Transverse colon (tissue), 4 donors: ENCODE measurements at places on chromosomes 11 and 22.

- no peak for DNase-seq
Measured at GRCh38 chr11:115871161-115871760, 367.0 kb upstream of the CADM1 start.

GRCh38 chr22:48883211-48883960, 944.3 kb downstream of the BRD1 start:
- no peak for DNase-seq

DNA sequence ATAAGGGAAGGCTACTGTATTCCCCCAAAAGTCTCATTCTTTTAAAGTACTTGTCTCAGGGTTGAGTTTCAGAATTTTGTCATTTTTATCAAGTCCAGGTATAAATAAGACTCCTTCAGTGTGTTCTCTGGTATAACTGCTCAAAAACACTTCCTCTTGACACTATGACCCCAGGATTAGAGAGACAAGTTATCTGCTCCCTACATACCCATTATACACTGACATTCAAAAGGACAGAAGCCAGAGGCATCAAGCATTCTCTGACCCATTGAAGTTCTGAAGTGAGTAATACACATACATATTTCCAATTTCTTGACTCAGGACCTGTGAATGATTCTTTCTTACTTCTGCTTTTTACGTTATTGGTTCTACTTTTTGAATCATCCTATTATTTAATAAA, 447.8 kb upstream of the CNTN5 start:
- no peak for DNase-seq

DNA sequence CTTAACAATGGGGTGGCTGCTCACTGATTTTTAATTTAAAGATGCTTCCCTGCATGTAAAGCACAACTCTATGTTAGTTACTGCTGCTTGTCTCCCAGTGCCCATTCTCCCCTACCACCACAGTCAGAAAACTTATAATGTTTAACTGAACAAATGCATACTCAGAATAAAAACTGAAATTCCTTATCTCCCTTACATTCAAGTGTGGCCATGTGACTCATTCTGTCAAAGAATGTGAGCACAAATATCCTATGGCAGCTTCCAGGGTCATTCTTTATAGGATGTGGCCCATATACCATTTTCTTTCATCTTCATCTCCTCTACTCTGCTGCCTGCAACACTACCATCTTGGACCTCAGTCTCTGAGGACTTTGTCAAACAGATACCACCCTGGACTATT, 374.8 kb downstream of the DYNC2H1 start:
- DNase-seq: no peak

- no peak for DNase-seq
Measured at GRCh38 chr11:102426000-102426399, 26.6 kb downstream of the TMEM123 start.

DNA sequence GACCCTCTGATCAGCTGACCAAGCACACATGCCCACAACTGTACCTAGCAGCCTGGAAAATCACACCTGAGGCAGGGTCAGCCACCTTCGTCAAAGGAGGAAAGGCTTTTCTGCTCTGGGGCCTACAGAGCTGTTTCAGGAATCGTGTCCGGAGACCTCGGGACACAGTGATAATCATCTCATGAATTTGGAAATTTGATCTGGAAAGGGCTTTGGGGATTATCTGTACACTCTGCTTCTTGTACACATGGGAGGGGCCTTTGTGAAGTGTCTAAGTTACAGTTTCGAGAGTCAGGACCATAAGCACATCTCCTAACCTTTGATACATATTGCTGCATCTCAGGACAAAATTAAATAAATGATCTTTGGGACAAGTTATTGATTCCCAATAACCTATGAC, 1421.2 kb upstream of the TENM4 start:
- DNase-seq: no peak

- no peak for DNase-seq
Measured at GRCh38 chr11:59801981-59802638, 8.5 kb downstream of the MRPL16 start.

- DNase-seq: no peak
Measured at GRCh38 chr11:15591112-15591537, 476.4 kb downstream of the INSC start.

GRCh38 chr22:38038426-38038825, 18.8 kb upstream of the PICK1 start:
- no peak for DNase-seq

DNA sequence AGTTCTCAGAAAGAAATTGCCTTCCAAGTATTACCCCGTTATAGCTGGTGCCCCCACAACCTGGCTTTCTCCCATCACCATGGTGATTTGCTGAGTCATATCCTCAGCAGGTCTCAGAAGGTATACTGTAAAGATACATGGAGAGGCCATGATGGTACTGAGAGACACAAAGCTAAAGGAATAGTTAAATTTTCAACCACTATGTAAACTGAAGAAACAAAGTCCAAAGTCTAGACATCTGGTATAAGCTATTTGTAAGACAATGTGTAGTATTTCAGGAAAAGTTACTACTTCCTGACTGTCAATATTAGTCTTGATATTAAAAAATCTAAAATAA, 377.1 kb downstream of the DCDC1 start:
- no peak for DNase-seq

DNA sequence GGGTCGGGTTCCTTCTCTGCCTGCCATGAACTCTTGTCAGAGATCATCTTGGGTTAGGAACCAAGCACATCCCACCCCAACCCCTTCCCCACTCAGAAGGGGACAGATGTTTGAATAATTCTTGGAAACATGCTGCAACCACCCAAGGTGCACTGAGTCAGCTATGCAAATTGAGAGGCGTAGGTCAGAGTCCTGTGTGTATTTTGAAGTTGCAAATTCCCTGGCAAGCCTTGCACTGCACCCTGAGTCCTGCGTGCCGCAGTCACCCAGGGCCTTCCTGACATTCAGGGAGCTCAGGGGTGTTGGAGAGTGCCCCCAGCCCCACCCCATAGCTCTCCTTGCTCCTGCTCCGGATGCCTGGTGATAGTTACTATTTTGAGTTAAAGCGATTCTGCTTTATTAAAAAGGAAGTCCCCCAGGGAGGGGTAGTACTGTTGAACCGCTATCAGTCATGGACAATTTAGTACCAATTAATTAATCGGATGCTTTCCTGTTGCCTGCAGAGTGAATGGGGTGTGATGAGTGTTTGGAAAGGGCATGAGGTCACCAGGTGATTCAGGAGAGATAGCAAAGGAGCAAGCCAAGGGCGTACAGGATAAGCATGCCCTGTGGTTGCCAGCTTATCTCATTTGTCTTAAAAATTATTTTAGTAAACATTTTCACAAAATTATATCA, 123.7 kb downstream of the GRIK4 start:
- no peak for DNase-seq

GRCh38 chr11:92347454-92347853, 122.8 kb downstream of the FAT3 start:
- DNase-seq: no peak

- DNase-seq: peak; percentile 67
Measured at GRCh38 chr11:8604078-8604723, 10.2 kb upstream of the STK33 start.

DNA sequence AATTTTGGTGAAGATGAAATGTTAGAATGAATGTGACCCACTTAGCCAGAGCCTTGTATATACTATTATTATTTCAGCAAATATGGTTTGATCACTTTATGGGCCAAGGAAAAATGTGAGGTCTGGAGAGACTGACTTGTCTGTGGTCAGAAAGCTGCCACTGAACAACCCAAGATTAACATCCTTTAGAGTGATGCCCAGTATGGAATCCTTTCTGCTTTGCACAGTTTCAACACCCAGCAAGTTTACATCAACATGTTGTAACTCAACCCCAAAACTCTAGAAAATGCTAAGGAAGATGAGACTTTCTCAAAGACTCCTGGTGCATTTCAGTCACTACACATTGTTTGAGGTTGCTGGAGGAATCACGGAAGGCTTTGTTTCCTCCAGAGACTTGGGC, 107.7 kb downstream of the SNX19 start:
- DNase-seq: no peak

DNA sequence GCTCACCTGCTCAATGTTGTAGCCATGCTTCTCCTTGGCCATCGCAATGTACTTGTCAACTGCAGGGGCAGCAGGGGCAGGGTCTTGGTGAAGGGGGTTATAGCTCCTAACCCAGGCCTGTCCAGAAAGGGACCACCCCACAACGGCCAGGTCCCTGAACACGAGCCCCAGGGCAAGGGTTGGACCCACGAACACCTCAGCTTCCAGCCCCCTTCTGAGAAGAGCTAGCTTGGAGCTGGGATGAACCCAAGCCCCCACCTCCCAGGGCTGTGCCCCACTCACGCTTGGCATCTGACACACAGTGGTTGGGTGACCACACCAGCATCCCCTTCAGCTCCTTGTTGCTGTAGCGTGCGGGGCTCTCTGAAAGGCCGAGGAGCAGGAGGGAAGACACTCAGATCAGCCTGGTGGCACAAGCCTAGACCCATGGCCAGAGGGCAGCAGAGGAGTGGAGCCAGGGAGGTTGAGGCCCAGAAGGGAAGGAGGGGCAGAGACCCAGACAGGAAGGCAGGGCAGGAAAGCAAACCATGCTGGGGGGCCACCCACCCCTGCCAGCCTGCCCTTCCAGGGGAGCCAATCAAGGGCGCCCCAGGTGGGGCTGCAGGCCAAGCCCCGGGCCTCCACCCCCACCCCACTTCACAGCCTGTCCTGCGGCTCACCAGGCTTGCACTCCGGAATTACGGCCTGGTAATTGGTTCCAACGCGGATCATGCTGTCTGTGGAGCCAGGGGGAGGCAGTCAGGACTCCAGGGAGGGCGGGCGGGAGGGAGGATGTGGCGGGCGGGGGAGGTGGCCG, 1.9 kb downstream of the RCOR2 start:
- no peak for DNase-seq

DNA sequence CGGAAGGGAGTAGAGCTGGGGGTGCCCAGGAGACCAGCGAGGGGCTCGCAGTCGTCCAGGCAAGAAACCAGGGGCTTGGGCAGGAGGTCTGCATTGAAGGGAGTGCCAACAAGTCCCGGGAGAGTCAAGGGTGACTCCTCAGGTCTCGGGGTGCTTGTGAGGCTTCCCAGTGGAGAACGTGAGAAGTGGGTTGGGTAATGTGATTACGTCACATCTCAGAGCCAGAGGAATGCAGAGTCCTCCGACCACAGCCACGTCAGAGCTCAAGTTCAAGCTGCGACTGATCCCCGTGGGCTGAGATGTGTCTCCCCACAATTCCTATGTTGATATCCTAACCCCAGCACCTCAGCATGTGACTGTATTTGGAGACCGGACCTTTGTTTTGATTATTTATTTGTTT, 89.7 kb upstream of the SHANK2 start:
- no peak for DNase-seq

- peak; percentile 15 for DNase-seq
Measured at GRCh38 chr11:8959546-8960166, 4.6 kb downstream of the TMEM9B start.

DNA sequence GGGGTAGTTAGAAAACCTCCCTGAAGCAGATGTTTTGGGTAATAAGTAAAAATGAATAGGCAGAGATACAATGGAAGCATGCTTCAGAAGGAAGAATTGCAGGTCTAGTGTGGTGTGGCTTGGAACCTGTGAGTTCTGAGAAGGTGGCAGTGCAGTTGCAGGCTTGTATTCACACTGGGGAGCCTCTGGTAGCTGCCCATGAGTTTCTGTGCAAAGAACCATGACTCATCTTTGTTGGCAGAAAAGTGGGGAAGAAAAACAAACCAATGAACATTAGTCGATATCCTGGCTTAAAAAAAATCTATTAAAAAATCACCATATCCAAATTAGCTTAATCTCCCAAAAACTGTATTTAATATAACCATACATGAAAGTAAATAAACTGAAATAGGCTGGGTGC, 232.6 kb downstream of the FAT3 start:
- no peak for DNase-seq

DNA sequence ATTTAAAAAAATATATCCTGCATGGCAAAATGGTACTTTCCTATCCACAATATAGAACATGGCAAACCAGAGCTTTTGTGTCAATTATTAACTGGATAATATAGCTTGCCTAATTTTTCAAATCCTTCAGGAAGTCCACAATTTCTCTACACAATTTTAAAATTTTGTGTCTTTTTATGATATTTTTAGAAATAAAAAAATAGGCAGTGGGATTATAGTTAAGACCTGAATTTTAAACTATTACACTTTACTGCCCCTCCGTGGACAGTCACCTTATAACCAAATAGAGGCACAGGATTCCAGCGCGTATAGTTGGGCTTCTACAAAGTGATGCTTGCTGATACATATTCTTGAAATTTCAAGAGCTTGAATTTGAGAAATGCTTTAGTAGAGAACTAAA, 2.1 kb upstream of the DMC1 start:
- peak; percentile 26 for DNase-seq

DNA sequence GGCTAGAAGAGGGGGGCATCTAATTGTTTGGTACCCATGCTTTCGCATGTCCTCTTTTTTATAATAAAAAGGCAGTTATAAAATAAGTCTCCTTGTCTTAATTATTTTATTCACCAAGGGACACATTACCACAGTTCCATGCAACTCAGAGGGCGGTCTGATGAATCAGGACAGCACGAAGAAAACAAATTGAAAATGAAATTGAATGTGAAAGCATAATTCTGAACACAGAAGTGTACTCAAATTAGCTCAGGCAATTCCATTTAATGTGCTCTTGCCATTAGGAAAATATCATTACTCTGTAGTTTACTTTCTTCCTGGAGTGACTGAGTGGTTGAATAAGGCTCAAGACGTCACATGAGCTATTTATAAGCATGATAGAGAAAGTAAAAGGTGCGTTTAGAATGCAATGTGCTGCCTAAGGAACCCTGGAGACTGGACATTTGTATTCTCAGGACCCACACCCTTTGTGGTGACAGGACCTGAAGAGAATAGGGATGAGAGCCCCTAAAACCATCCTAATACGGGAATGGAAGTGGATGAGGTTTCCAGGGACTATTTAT, 59.6 kb downstream of the MTNR1B start:
- no peak for DNase-seq

DNA sequence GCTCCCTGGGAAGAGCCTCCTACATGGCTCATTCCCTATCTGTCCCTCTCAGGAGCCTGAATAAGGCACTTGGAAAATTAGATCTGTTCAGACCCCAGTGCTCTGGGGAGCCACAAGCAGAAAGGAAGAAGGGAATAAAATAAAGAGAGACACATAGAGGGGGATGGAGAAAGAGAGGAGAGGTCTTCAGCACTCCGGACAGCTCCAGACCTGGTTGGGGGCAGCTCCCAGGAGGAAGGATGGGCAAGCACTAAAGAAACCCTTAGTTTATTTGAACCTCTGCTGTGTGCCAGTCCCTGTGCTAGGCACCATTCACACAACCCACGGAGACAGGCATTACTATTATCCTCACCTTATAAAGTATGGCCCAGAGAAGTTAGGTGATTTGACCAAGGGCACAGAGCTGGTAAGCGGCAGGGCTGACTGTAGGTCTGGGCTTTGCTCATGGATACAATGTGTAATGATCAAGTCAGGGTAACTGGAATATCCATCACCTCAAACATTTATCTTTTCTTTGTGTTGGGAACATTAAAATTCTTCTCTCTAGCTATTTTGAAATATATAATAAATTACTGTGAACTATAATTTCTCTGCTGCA, 53.7 kb upstream of the LRRC32 start:
- no peak for DNase-seq

DNA sequence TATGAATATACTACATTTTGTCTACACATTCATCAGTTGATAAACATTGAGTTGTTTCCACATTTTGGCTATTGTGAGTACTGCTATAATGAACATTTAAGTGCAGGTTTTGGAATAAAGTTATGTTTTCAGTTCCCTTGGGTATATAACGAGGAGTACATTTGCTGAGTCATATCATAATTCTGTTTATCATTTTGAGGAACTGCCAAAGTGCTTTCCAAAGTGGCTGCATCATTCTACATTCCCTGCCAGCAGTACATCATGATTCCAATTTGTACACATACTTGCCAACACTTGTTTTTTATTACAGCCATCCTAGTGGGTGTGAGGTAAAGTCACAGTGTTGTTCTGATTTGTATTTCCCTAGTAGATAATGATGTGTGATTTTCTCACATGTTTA, 1458.6 kb upstream of the TENM4 start:
- DNase-seq: no peak
